GM12892 (cell line): ENCODE measurements at places on chromosomes 4 and X.
A peak's percentile ranks its signal among the peaks of the same experiment; 100 is the strongest.

GRCh38 chr4:87009095-87009648 is 74.4 kb downstream of the AFF1 start:
- DNase-seq = no peak

DNA sequence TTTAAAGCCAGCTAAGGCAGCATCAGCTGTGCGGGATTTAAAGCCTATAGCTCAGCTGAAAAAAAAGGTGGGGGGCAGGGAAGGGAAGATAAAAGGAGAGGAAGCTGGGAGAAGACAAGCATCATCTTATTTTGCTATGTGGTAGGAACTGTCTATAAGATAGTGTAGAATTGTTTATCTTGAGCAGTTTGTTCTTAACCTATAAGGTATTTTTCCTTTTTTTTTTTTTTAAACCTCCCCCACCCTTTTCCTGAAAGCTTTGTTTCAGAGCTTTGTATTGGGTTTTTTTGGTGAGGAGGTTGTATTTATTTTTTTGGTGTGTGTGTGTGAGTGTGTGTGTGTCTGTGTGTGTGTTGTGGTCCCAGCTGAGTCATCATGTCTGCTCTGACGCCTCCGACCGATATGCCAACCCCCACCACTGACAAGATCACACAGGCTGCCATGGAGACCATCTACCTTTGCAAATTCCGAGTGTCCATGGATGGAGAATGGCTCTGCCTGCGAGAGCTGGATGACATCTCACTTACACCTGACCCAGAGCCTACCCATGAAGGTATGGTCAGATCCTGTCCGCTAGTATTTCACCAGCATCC is 531 bp downstream of the RUFY3 start:
- no peak for DNase-seq

DNA sequence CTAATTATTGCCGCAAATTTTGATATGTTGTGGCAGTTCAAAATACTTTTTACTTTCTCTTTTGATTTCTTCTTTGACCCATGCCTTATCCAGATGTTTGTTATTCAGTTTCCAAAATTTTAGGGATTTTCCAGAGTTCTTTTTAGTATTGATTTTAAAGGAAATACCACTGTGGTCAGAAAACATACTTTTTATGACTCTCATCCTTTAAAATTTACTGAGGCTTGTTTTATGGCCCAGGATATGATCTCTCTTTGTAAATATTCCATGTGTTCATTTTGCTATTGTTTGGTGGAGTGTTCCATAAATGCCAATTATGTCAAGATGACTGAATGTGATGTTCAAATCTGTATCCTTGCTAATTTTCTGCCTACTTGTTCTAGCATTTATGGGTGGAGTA is 272.3 kb upstream of the DIPK2B start:
- no peak for DNase-seq

- no peak for DNase-seq
Observed at GRCh38 chr4:151614561-151614960, 146.2 kb downstream of the GATB start.

DNA sequence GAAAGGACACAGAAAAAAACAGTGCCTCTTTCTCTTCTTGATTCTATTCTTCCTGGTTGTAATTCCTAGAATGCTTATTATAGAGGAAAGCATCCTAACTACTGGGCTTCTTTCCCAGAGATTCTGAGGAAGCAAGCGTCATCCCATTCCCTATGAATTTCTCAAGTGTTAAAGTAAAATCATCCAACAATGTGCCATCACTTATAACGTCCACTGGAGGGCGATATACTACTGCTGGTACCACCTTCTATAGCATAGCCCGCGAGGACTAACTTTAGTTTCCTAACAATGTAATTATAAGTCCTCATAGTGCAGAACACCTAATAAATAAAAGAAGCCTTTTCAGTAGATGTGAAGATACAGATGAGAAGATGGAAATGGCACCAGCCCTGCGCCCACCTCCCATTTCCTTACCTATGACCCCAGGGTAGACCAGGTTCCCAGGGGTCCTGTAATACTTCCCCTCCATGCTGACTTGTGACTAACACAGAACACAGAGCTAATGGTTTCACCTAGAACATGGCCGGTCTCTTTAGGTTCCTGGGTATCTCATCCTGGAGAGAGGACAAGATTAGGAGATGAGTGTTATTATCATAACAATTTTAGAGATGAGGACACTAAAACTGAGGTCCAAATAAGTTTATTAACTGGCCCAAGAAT is 4.2 kb downstream of the CENPVL3 start:
- DNase-seq = no peak

GRCh38 chr4:124936427-124936826 is 223.9 kb upstream of the ANKRD50 start:
- DNase-seq = no peak

- no peak for DNase-seq
Observed at GRCh38 chrX:11504234-11504633, 161.5 kb downstream of the ARHGAP6 start.

- DNase-seq = no peak
Observed at GRCh38 chr4:81792521-81792920, 320.8 kb upstream of the RASGEF1B start.

DNA sequence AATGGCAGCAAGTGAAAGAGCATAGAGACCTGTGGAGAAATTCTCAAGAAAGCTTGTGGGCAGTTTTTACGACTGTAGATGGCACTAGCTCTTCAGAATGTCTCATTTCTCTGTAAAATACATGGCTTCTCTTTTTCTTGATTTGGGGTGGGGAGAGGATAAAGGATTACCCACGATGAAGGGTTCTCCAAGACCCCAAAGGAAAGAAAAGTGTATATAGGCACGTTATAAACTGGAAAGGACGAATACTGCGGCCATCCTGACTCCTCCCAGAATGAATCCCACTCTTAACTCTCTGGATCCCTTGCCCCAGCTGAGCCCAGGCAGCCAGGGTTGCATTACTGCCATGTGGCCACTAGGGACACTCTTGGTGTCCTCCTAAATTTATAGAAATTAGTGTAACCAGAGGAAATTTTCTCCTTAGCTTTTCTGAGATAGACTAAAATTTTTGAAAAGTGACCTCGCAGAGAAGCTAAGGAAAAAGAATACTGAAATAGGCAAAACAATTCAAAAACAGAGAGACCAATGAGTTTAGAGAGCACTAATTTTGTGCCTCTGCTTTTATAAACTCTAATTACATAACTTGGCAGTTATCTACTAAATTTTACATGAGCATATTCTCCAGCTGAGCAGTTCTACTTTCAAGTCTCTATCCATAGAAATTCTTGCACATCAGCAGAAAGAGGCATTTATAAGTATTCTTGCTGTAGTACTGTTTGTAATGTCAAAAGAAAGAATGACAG is 37.8 kb upstream of the PCDH19 start:
- peak; percentile 28 for DNase-seq

DNA sequence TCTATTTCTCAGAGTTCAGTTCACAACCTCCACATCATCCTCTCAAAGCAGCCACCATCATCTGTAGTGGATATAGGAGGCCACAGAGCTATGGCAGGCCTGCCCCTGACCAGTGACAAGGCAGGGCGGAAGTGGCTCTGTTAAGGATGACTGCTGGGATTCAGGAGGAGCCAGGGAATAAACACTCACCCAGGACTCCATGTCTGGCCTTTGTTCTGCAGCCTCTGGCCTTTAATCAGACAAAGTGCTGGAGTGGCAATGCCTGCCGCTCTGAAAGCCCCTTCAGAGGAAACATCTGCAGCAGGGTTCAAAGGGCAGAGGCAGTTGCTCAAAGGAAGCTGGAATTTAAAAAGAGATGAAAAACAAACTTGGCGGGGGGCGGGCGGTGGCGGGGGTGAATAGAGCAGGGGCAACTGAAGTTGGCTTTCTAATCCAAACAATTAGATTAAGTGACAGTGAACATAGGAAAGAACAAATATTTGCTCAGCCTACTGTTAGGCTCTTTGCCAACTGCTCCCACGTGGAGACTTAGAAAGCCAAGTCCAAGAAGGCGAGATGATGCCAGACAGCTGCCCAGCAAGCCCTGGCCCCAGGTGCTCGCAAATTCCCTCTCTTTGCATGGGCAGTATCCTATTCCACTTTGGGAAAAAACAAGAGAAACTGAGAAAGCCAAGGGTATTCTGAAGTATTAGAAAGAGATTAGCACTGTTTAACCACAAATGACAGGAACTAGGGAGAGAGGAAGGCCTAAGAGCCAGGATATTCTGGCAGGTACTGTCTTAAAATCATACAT is 5.5 kb downstream of the MPP1 start:
- no peak for DNase-seq

DNA sequence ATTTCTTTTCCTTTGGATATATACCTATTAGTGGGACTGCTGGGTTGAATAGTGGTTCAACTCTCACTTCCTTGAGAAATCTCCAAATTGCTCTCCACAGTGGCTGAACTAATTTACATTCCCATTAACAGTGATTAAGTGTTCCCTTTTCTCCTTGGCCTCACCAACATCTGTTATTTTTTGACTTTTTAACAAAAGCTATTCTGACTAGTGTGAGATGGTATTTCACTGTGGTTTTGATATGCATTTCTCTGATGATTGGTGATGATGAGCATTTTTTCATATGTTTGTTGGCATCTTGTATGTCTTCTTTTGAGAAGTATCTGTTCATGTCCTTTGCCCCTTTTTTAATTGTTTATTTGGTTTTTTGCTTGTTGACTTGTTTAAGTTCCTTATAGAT is 413.0 kb downstream of the MAPK10 start:
- DNase-seq = no peak

DNA sequence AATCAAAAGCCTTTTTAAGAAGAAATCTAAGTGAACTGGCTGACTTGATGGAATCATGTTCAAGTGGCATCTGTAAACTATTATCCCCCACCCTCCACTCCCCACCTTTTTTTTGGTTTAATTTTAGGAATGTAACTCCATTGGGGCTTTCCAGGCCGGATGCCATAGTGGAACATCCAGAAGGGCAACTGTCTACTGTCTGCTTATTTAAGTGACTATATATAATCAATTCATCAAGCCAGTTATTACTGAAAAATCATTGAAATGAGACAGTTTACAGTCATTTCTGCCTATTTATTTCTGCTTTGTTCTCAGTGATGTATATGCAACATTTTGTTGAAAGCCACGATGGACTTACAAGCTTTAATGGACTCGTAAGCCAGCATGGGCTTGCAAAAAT is 162.3 kb downstream of the STIM2 start:
- no peak for DNase-seq

DNA sequence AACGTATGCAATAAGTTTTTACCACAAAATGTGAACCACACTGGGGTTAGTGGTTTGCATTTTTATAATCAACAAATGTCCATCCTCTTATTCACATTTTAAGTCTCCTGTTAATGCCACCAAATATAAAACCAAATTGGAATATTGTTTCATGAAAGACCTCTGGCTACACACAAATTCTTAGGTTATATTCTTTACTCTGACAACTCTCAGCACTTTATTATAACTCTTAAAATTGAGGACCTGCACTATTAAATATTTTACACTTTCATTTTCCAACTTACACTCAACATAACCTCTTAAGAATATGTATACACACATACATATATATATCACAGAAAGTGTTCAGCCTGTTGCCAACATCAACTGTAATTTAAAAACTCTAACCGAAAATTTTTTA is 2.8 kb downstream of the PDE5A start:
- no peak for DNase-seq

DNA sequence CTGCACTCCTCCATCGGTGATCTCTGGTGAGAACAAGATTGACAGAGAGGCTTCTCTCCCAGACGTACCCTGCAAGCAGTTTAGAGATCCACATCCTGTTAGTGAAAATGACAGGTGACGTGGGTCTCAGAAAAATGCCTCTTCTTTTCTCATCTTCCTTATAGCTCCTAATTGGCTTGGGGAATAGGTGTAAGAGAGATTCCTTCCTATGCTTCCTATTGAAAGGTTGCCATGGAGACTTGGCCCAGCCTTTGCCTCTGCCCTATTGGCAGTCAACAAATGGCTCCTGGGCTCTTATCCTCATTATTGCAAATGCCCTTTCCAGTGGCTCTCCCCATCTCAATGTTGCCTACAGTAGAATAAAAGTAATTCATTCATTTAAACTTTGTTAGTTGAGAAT is 26.5 kb upstream of the DGKK start:
- DNase-seq = no peak

DNA sequence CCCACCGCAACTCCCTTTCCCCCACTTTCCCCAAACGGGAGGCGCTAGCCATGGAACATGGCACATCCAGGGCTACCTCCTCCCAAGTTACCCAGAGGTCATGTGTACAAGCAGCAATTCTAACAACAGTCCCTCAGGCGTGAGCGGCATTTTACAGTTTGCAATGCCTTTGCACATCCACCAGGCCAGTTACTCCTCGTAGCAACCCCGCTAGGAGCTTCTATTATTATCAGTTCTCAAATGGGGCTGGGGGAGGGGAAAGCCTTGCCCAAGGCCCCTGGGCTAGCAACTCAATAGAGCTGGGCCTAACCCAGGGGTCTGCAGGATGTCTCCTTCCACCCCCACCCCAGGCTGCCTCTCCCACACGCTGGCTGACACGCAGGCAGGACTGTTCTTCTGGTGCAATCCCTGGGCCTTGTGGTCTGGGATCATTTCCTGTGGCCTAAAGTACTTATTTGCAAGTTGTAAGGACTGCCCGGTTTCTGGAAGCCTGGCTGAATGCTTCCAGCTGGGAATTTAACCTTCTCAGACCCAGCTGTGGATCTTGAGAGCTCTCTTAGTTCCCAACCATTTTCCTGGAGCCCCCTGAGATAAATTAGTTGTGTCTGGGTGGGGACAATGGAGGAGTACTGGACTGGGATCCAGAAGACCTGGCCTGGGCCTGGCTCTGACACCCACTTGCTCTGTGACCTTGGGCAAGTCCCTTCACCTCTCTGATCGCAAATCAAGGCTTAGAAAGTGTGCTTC is 27.7 kb downstream of the PJA1 start:
- no peak for DNase-seq

DNA sequence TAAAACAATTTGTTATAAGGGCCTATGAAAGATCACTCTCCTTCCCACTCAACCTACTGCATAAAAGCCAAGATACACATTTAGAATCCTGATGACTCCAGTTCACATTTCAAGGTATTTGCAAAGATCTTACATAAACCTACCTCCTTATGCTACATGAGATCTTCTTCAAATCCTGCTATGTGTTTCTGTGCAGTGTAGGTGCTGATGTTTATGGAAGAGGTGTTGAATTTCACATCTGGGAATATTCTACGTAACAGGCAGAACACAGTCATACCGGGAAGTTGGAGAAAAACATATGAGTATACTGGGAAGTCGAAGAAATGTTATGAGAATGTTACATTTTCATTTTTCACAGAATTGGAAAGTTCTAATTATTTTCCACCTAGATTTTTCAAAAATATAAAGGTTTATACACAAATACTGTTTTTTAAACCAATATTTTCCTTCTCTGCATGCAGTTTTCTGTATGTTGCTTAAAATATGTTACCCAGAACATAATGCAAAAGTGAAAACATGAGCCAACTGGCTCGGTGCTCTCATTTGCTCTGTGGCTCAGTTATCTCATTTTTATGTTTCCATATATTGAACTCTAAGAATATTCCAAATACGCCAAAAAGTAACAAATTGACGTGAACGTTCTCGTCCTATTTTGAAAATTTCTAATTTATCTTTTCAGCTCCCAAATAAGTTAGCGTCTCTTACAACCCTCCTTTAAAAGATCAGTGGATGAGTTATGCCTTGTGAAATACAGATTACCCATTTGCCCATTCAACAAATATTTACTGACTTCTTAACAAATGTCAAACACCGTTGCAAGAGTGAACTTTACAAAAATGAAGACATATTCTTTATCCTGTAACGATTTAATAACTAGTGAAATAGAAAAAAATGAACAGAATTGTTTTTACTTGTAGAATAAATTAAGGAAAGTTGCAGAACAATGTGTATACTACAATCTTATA is 899.3 kb downstream of the STIM2 start:
- no peak for DNase-seq

GRCh38 chr4:107379054-107379869 is 340.8 kb downstream of the PAPSS1 start:
- no peak for DNase-seq

GRCh38 chr4:107806196-107806595 is 18.5 kb upstream of the SGMS2 start:
- DNase-seq = no peak
